ENCODE measurements at places on chromosomes 3 and 15.

DNA sequence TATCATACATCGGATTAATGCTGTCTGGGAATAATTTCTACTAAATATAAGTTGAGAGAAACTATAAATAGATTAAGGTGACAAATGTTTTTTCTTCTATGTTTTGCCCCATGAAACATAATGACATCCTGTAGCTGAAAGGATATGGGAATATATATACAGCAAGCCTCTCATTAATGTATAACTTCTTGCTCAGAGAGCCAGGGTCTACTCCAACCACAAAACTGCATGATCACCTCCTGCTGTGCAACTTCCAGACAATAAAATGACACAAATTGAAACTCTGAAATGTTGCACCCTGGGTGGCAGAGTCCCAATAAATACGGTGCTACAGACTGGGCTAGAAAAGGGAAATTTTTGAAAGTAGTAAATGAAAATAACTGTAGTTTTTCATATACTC lies 571.9 kb upstream of the CBLB start:
- peak; percentile 56 for DNase-seq

GRCh38 chr15:45457641-45458539 lies 64.7 kb downstream of the SLC30A4 start:
- DNase-seq, result peak; percentile 82

GRCh38 chr3:48423241-48423882 lies 6.5 kb downstream of the PLXNB1 start:
- no peak for DNase-seq

DNA sequence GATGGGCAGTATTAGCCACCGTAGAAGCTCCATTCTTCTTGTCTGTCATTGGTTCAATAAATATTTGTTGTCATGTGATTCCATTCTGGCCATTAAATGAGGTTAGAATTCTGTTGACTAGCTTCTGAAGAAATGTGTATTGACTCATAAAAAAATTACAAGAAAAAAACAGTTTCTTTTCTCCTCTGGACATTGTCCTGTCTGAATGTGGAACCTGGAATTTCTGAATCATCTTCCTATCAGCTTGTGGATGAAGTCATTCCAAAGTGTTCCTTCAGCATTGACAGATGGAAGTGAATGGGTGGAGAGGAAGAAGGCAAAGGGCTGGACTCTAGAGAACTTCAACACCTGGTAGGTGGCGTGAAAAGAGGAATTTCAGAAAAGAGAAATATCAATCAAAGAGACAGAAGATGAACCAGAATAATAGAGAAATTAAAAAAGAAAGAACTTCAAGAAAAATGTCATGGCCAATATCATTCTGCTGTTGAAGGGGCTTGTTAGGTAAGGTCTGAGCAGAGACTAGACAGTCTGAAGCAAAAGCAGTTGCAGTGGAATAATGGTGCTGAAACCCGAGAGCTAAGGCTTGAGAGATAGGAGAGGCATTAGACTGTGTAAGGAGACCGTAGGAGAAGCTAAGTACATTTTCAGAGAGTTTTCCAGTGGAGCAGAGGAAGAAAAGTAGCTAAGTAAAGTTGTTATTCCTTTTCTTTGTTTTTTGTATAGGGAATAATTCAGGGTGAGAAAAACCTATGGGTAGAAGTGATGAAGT lies 806.6 kb downstream of the SQOR start:
- DNase-seq, result peak; percentile 45

DNA sequence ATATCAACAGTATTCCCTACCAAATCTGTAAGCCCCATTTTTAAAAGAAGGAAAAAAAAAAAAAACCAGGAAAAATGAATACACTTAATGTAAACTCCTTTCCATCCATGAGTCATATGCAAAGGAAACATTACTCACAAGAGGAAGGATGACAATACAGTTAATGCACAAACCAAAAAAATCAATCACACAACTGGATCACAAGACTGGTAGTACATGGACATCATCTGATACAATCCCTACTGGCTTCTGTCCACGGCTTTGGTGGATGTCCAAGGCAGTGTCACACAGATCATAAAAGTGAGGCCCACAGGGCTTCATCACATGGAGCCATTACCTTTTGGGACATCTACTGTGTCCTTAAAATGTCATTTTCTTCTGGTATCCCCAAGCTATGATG lies 44.0 kb downstream of the SUCLG2 start:
- DNase-seq, result no peak

DNA sequence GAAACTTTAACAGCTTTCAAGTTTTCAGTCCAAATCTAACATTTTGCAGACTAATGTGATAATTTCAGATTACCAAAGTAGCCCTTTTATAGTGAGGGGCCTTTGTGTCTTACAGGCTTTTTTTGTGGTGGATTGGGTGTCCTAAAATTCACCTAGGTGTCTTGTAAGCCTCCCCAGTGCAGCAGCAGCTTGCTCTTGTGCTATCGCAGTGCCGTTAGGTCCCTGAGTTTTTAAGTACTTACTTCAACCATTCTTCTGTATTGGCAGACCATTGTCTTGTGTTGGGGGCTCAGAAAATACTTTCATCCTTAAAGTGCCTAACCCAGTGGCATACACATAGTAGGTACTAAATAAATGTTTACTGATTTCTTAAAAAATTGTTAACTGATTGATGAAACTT lies 2.1 kb downstream of the PDE8A start:
- no peak for DNase-seq

- DNase-seq, result no peak
These were observed 105.3 kb downstream of the SNRK start for GRCh38 chr3:43391621-43392020.

DNA sequence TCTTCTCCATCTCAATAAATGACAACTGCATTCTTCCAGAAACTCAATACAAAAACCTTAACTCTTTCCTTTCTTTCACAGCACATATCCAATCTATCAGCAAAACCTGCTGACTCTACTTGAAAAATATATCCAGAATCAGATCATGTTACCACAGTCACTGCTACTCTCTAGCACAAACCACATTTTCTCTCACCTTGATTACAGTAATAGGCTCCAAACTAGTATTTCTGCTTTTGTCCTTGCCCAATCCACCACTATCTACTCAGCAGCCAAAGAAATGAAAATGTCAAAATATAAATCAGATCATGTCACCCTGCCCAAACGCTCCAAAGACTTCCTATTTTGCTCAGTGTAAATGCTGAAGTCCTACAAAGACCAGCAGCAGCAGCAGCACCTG lies 15.2 kb downstream of the TMCC1 start:
- DNase-seq, result no peak

DNA sequence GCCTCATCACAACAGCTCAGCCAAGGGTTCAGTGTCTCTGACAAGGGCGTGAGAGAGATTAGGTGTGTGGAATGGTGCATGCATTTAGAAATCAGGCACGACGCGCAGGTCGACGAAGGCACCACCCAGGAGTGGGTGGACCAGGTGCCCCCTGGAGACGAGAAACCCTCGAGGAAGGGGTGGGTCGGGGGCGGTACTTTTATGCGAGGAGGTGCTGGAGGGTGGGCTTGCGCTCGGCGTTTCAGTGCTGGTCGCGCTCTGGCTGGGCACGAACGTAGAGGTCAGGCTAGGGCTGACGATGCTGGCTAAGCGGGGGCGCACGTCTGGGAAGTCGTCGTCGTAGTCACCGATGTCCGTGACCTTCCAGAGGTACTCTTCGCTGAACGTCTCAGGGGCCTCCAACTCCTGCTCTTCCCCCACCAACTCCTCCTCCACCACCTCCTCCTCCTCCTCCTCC lies 393 bp downstream of the ERICH6 start:
- DNase-seq, result no peak

DNA sequence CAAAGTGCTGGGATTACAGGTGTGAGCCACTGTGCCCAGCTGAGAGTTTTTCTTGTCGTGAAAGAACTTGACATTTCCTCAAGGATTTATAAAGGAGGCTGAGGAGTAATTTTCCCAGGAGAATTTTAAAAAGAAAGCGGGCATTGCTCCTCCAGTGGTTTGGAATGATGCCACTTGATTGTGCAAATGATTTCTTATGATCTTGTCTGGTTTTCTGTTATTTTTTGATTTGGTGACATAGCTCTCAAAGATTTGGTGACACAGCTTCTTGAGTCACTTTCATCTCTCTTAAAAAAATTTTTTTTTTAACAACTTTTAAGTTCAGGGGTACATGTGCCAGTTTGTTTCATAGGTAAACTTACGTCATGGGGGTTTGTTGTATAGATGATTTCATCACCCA lies 24.6 kb upstream of the NFKBIZ start:
- no peak for DNase-seq

GRCh38 chr3:195028877-195029606 lies 241.9 kb downstream of the XXYLT1 start:
- DNase-seq, result no peak

DNA sequence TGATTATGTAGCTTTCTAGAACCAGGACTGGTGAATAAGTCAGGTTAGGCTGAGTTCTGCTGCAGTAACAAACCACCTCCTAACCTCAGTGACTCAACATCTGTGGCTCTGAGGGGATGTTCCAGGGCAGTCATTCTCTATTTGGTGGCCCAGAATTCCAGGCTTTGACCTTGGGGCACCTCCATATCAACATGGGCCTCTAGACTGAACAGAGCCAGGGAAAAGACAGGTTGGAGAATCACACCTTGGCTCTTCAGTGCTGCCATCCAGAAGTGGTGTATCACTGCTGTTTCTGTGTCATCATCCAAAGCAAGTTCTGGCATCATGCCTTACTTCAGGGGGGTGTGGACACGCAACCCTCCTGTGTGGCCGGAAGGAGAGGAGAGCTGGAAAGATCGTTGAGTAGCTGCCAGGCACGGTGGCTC lies 15.3 kb downstream of the ZBTB47 start:
- no peak for DNase-seq

GRCh38 chr3:13657660-13658435 lies 108.9 kb downstream of the FBLN2 start:
- DNase-seq, result peak; percentile 40

DNA sequence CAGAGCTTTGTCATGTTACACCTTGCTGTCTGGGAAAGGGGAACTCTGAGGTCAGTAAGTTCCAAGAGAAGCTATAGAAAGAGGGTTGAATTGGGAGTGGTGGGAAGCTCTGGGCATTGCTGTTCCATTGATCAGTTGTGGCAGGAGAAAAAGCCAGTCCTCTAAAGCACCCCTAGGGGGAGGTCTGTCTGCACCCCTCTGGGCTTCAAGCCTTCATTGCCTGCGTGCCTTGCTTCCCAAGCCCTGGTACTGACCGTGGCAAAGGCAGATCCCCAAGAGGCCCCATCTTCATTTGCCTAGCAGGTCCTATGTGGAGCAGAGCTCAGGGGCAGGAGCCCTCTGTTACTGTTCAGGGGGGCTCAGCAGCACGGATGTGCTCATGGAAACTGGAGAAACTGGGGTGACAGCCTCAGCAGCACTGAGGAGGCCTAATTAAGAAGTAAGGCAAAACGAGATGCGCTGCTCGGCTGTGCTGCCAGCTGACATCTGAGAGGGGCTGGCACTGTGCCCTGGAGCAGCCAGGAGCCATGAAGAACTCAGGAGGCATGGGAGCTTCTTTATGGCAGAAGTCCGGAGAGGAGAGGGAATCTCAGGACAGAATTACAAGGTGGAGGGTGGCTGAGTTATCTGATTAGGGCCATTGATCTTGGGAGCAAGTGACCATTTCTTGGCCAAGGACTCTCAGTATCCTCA lies 270.9 kb downstream of the RPLP1 start:
- DNase-seq, result no peak

DNA sequence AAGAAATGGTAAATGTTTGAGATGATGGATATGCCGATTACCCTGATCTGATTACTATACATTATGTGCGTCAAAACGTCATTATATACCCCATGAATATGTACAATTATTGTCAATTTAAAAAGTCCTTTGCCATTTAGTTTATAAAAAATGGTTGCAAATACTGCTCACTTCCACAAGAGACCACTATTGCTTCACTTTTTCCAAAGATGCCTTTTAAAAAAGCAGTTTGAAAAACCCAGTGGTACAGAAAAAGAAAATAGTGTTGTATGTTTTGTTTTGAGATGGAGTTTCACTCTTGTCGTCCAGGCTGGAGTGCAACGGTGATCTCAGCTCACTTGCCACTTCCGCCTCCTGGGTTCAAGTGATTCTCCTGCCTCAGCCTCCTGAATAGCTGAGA lies 39.3 kb downstream of the EDEM1 start:
- peak; percentile 68 for DNase-seq

GRCh38 chr3:147119989-147120388 lies 286.4 kb downstream of the ZIC4 start:
- DNase-seq, result peak; percentile 6

GRCh38 chr3:36820083-36820482 lies 55.7 kb upstream of the DCLK3 start:
- no peak for DNase-seq

GRCh38 chr3:192229866-192230265 lies 497.5 kb downstream of the FGF12 start:
- no peak for DNase-seq

GRCh38 chr3:23996095-23996524 lies 51.0 kb downstream of the NR1D2 start:
- DNase-seq, result no peak

- no peak for DNase-seq
These were observed 164.8 kb upstream of the RORA start for GRCh38 chr15:61393949-61394348.

- DNase-seq, result no peak
These were observed 21.7 kb downstream of the ATG3 start for GRCh38 chr3:112539825-112540650.

DNA sequence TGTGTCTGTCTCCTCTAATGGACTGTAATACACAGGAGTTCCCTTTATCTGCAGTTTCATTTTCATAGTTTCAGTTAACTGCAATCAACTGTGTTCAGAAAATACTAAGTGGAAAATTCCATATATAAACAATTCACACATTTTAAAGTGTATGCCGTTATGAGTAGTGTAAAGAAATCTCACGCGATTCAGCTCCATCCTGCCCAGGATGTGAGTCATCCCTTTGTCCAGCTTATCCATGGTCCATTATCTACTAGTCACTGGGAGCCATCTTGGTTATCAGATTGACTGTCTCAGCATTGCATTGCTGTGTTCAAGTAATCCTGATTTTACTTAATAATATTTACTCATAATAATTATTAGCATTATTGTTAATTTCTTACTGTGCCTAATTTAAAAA lies 14.5 kb downstream of the ZPLD1 start:
- DNase-seq, result no peak

DNA sequence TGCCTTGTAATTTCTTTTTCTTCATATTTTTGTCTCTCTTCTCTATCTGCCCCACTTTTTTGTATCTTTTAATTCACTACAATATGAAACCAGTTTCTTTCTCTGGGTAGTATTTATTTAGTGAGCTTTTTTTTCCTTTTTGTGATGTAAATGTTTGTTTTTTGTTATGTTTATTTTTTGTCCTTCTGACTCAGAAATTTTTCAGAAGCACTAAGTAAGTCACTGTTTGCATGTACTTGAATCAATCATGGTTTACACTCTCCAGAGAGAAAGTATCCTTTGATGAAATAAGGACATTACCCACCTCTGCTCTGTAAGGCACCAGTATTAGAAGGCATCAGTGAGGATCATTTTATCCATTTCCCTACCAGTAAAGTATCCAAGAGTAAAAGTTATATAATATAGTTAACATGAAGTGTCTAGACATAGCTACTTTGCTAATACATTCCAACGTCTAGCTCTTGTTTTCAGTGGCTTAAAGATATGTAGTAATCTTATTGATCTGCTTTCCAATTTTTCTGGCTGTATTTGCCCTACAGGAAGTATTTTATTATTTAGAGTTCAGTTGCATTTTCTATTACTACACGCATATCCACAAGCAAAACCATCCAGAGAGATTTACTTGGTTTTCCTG lies 25.4 kb downstream of the FILIP1L start:
- no peak for DNase-seq

GRCh38 chr3:458124-458523 lies 261.6 kb downstream of the CHL1 start:
- DNase-seq, result no peak
